ENCODE measurements at places on chromosomes 3 and 15.

- DNase-seq: peak; percentile 52
Measured at GRCh38 chr3:50345586-50346234, at the start of gene ZMYND10. Gene ZMYND10 (minus strand): TSS chr3:50345732. CDS start chr3:50345579, 153 bp downstream.

- DNase-seq: no peak
Measured at GRCh38 chr3:78977073-78977472, 790.7 kb downstream of the ROBO1 start.

- DNase-seq: no peak
Measured at GRCh38 chr3:129460572-129460971, 20.5 kb downstream of the IFT122 start.

- no peak for DNase-seq
Measured at GRCh38 chr3:104145164-104145563, 1221.5 kb upstream of the ALCAM start.

GRCh38 chr15:100602064-100602822 is at the start of the genes ASB7 and LINS1:
Gene ASB7 (plus strand): TSS chr15:100602589. CDS start chr15:100612217, 9,628 bp downstream.
Gene LINS1 (minus strand): TSS chr15:100602184. CDS start chr15:100580842, 21,342 bp downstream.
- peak; percentile 98 for DNase-seq

DNA sequence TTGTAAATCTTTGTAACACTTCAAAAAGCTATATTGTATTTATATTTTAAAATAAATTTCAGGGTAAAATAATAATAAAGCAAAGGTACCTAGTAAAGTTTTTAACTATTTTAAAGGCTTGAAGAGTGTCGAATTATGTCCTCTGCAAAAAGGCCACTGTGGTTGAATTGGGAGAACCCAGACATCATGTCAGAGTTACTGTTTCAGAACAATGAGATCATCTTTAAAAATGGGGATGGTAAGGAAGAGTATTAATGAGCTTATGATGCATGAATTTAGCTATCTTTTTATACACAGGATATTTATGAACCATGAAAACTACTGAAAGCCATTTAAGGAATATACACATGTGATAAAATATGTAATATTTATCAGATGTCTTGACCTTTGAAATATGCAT is 26.3 kb downstream of the KCNMB3 start:
- DNase-seq: no peak

All from activated CD4-positive, alpha-beta T cell treated with anti-CD3 and anti-CD28 coated beads, Interleukin-2, amount 50 U/mL, for 24 hours (primary cell).